ENCODE measurements at places on chromosomes 16 and 17. TPM values are rescaled to one million over a fixed set of nuclear protein-coding genes. Genes with fewer than 3 reads are reported as not detected.

Gene MYH13
- total RNA-seq = not detected

Gene MAP3K3
- 37.7 TPM for total RNA-seq

Gene DNAAF8
- 2.2 TPM for total RNA-seq

Gene CACNG4
- total RNA-seq = 6.9 TPM

Gene RAP1GAP2
- total RNA-seq = 3.3 TPM

Gene VMP1
- 295 TPM for total RNA-seq

Gene C17orf78
- not detected for total RNA-seq

Gene SRCIN1
- not detected for total RNA-seq

Gene TNFRSF17
- total RNA-seq = not detected

Gene GNGT2
- not detected for total RNA-seq

Gene SKAP1
- not detected for total RNA-seq
